ENCODE measurements at places on chromosomes 2 and 18.

DNA sequence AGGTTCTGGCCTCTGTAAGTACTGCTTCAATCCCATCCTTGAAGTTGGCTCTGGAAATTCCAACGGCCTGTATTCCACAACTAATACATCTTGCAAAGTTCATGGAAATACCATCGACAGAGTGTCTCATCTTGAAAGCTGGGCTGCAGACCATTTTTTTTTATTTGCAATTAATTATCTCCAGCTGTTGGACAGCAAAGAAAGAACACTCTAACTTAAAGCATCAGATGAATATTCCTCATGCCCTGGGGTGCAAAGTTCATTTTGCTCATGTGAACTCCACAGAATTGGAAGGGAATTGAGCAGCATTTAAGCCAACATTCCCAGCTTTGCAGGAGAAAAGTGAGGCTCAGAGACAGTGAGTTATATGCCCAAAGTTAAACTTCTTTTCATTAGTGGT is 96.5 kb upstream of the PIEZO2 start:
- DNase-seq: no peak

GRCh38 chr2:96715658-96716057 is 24.2 kb downstream of the LMAN2L start:
- no peak for DNase-seq

- no peak for DNase-seq
Observed at GRCh38 chr18:36567800-36568199, 261.0 kb downstream of the TPGS2 start.

DNA sequence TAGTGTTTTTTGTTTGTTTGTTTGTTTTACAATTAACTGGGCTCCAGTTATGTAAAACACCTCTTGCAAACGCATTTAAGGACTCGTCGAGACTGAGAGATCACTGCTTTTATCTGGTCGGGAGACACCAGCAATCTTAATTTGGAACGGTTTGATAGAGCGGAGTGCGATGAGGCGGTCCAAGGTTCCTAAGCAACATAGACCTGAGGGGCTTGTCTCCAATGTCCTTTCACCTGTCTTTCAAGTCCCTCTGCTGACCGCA is 729 bp upstream of the SELENOI start:
- no peak for DNase-seq

GRCh38 chr2:164840458-164840929 is 1.1 kb downstream of the COBLL1 start:
- DNase-seq: no peak

GRCh38 chr2:235011607-235011928 is 59.8 kb downstream of the SH3BP4 start:
- no peak for DNase-seq

DNA sequence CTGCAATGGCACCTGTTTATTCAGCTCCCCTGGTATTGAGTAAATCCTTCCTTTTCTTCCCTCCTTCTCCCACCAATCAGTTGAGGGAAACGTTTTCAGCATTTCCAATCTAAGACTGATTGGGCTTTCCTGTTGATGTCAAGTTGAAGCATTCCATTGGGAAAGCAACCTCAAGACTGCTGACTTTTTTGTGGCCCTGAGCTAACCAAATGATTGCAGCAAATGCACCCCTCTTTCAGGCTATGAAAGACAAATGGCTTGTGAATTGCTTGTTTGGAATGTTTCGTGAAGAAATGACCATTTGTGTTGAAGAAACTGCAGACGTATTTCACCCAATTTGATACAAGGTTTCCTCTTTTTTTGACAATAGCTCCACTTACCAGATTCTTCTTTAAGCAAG is 303.5 kb downstream of the EPHA4 start:
- no peak for DNase-seq

DNA sequence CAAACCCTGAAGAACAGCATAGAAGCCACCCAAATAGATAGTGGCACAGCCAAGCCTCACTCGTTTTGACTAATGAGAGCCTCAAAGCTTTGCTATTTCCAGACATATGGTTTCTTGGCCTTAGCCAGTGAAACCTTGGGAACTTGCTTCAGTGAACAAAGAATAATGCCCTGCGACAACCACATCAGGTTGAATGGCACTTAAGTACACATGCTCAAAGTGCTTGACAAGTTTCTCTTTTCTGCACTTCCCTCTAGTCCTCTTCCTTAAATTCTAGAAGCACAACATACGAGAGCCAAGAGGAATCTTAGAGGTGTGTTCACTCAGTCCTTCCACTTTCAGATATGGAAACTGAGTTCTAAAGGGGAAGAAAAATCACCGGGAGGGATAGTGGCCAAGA is 258.3 kb downstream of the HAUS1 start:
- no peak for DNase-seq

DNA sequence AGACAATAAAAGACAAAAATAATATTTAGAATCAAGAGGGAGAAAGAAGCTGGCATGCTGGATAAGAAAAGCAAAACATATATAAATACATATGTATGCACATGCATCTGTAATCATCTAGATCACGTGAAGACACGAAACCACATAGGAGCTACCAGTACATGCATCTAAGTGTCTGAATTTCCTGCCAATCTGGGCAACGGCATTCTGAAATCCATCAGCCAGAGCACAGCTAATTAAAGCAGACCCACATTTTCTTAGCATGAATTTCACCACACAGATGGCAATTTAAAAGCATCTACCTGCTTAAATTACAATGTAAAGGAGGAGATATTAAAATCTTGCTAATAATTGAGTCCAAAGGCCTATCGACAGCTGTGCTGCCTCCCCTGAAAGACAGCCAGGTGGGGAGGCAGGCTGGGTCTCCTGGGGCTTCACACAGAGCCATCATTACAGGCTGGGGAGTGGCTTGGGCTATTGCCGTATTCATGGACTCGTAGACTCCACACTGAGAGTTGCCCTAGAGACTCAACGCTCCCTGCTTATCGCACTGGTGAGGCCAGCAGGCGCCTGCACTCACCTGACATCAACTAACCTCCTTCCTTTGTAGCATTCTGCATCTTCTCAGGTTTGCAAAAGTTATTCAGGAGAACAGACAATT is 272.5 kb upstream of the PXDN start:
- no peak for DNase-seq
